ENCODE measurements at places on chromosomes 7 and 10. TPM values are rescaled to one million over a fixed set of nuclear protein-coding genes. Genes with fewer than 3 reads are reported as not detected.
A peak's percentile ranks its signal among the peaks of the same experiment; 100 is the strongest.

The HTRA1 gene
- 30.8 TPM for total RNA-seq

The STX1A gene
- 2.8 TPM for total RNA-seq

The PNLIPRP2 gene
- total RNA-seq: 0.91 TPM

DNA sequence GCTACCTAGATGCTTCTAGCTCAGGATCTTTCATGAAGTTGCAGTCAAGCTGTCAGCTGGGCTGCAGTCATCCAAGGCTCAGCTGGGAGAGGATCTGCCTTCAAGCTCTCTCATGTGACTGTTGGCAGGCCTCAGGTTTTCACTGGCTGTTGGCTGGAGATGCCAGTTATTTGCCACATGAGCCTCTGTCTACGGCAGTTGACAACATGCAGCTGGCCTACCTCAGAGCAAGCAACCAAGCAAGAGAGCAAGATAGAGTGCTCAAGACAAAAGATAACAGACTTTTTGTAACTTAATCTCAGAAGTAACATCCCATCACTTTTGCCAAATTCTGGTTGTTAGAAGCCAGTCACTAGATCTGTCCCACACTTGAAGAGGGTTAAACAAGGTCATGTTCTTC, 125.8 kb downstream of the TPST1 start:
- DNase-seq: peak; percentile 62

Data from psoas muscle (tissue), 8 donors.